ENCODE measurements at places on chromosomes 16 and 17.

DNA sequence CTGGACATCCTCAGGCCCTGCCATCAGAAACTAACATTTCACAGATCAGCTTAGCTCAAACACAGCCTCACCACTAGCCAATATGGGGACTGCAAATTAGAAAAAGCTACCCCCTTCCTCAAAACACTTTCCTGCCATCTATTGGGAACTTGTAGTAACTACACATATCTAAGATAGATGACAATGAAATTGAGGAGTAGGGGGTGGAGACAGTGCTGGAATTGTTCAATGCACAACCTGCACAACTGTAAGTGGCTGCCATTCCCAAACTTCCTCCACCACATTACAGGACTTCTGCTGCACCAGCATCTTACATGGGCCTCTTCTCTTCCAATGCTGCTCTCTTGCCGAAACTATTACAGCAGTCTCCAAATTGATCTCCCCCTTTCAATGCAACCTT is 21.9 kb downstream of the AIPL1 start:
- no peak for DNase-seq

GRCh38 chr16:53689636-53690035 is 14.0 kb downstream of the RPGRIP1L start:
- no peak for DNase-seq

DNA sequence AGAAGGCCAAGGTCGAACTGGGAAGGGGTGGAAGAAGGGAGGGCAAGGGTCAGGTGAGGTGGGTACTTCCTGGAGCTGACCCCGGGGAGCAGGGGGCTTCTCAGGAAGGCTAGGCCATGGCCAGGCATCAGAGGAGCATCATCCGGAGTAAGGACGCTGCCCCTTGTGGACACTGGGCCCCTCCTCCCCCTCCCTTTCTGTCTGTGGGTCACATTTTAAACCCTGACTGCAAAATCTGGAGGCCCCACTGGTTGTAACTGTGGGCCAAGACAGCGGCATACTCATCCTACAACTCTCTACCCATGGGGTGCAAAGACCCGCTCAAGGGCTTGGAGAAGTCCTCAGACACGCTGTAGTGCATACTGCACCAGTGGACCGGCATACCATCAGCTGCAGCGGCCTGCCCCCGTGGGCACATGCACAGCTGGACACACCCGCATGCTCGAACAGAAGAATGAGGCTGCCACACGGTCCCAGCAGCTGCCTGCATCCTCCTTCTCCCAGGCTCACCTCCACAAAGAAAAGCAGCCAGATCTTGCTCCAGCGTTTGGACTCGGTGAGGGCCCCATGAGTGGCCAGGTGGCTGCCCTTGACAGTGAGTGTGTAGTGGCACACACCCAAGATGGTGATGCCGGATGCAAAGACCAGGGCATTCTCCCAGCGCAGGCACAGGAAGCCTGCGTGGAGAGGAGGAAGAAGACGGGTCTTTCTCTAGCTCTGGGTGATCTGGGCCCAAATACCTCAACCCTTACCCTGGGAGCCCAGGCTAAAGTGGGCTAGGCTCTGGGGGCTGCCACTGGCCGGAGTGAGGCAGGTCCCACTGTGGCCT is 1.2 kb downstream of the FADS6 start:
- DNase-seq, result no peak

- DNase-seq, result no peak
These were observed 42.6 kb downstream of the TENT4B start for GRCh38 chr16:50195756-50196155.

GRCh38 chr16:71917900-71918299 is 22.6 kb downstream of the IST1 start:
- no peak for DNase-seq

DNA sequence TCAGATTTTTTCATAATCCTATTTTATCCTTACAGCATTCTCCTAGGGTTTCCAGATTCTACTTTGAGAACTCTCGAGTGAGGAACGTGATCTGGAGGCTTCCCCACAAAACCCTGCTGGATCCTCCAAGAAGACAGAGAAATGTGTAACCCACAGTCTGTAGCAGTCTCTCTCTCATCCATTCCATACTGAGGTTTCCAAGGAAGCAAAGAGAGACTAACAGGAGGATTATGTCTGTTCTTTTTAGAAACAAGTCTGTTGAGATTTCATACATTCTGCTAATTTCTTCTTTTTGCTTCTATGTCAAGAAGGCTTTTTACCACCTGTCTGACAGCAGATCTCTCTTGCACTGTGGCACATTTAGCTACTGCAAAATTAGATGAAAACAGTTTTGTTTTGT is 18.8 kb downstream of the TMIGD1 start:
- DNase-seq, result no peak

- DNase-seq, result no peak
These were observed 8.9 kb upstream of the C16orf74 start for GRCh38 chr16:85759631-85760419.
